Effector memory CD8-positive, alpha-beta T cell (primary cell): ENCODE measurements at places on chromosomes 5 and 9.

DNA sequence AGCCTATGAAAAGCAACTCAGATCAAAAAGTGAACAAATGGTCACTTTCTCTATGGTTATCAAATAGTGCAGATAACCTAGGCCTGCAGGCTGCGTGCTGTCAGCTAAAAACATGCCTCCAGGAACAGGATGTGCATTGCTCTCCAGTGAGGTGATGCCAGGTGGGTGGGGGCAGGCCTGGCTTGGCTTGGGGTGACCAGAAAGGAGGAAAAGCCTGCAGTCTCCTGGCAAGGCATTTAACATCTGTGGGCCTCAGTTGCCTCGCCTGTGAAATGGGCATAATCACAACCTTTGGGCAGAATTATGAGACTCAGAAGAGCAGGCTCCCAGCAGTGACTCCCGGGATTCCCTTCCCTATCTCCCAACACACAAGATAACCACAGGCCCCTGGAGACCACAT, 135.9 kb downstream of the COL23A1 start:
- H3K4me3 ChIP-seq: no peak overlapping the region
- peaks cover 35% of the 10 kb centered on the region for H3K27me3 ChIP-seq
- H3K36me3 ChIP-seq: no peaks in the 10 kb centered on the region
- no peak for DNase-seq

DNA sequence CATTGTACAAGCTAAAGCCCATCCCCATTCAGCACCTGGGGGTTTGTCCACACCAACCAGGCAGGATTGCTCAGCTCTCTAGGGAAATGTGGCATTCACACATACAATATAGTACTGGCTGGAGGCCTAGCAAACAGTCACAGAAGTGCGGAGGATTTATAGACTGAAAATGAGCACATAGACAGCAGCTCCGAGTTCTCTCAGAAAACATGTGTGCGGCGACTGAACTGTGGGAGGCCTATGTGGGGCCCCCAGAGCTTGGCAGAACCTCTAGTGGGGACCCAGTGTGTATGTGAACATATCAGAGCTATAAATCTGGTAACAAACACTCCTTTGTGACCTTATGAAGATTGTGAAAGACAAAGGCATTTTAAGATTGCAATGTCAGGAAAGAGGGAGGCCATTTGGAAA, 431.1 kb downstream of the DTWD2 start:
- no peak overlapping the region for H3K27ac ChIP-seq
- no peak for DNase-seq
- H3K4me1 ChIP-seq: no peaks in the 10 kb centered on the region
- no peaks in the 10 kb centered on the region for H3K27me3 ChIP-seq

GRCh38 chr5:127951791-127952190, 131.8 kb upstream of the SLC12A2 start:
- H3K27ac ChIP-seq: no peak overlapping the region
- H3K27me3 ChIP-seq: no peaks in the 10 kb centered on the region
- no peak for DNase-seq
- H3K4me3 ChIP-seq: no peak overlapping the region

- peaks cover 24% of the 10 kb centered on the region for H3K27me3 ChIP-seq
- no peak overlapping the region for H3K4me3 ChIP-seq
- H3K4me1 ChIP-seq: peaks cover 8% of the 10 kb centered on the region
- DNase-seq: no peak
These were observed 2.9 kb upstream of the RECK start for GRCh38 chr9:36033788-36034187.

- H3K27me3 ChIP-seq: no peaks in the 10 kb centered on the region
- no peaks in the 10 kb centered on the region for H3K4me1 ChIP-seq
- no peak for DNase-seq
- no peak overlapping the region for H3K27ac ChIP-seq
- H3K36me3 ChIP-seq: no peaks in the 10 kb centered on the region
These were observed 9.3 kb downstream of the FBN2 start for GRCh38 chr5:128528637-128529255.

DNA sequence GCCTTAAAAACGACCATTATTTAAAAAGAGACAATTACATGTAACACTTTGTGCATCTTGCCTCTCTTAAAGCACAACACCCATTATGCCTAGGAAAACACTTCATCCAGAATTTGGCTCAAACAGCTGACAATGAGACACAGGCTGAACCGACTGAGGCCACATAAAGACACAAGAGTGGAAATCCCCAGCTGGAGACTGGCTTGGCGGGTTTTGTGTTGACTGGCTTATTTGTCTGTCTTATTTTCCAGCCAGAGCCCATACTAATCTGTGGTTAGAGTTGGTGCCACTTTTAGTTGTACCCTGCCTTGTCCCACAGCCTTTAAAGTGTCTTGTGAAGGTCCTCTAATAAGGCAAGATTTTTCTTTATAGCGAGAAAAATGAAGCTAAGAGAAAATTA, 21.2 kb downstream of the TRIM14 start:
- H3K36me3 ChIP-seq: peaks cover 35% of the 10 kb centered on the region
- peaks cover 53% of the 10 kb centered on the region for H3K4me1 ChIP-seq
- DNase-seq: no peak
- H3K4me3 ChIP-seq: peak overlapping the region; percentile 20
- H3K27ac ChIP-seq: peak overlapping the region; percentile 82

DNA sequence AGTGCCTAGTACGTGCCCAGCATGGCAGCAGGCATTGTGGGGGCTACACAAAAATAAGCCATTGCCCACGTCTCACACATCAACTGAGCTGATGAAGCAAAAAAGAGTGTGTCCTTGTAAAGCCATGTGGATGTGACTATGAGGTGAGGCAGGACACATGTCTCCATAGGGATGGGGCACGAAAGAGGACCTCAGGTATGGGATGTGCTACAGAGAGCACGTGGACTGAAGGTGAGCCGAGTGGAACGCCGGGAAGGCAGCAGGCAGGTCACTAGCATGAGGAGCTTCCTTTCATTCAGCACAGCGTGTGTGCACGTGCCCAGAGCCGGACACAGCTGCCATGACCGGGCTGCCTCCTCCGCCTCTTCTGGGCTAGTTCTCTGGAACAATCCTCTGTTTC, 429.8 kb downstream of the SPOCK1 start:
- DNase-seq: no peak
- H3K27me3 ChIP-seq: no peaks in the 10 kb centered on the region
- H3K36me3 ChIP-seq: no peaks in the 10 kb centered on the region
- H3K4me1 ChIP-seq: no peaks in the 10 kb centered on the region
- H3K4me3 ChIP-seq: no peak overlapping the region
- H3K27ac ChIP-seq: no peak overlapping the region

- no peak overlapping the region for H3K27ac ChIP-seq
- no peak for DNase-seq
- H3K4me1 ChIP-seq: peaks cover 21% of the 10 kb centered on the region
- no peaks in the 10 kb centered on the region for H3K27me3 ChIP-seq
- H3K36me3 ChIP-seq: peaks cover 3% of the 10 kb centered on the region
These were observed 194.4 kb upstream of the PTGER4 start for GRCh38 chr5:40485021-40485998.

- H3K4me3 ChIP-seq: no peak overlapping the region
- no peaks in the 10 kb centered on the region for H3K36me3 ChIP-seq
- peaks cover 34% of the 10 kb centered on the region for H3K27me3 ChIP-seq
- no peak for DNase-seq
- H3K4me1 ChIP-seq: no peaks in the 10 kb centered on the region
These were observed 268.7 kb downstream of the AOPEP start for GRCh38 chr9:94995048-94995693.

GRCh38 chr9:18488886-18489285, 14.9 kb downstream of the ADAMTSL1 start:
- no peak overlapping the region for H3K27ac ChIP-seq
- H3K4me3 ChIP-seq: no peak overlapping the region
- no peaks in the 10 kb centered on the region for H3K27me3 ChIP-seq
- no peaks in the 10 kb centered on the region for H3K36me3 ChIP-seq

DNA sequence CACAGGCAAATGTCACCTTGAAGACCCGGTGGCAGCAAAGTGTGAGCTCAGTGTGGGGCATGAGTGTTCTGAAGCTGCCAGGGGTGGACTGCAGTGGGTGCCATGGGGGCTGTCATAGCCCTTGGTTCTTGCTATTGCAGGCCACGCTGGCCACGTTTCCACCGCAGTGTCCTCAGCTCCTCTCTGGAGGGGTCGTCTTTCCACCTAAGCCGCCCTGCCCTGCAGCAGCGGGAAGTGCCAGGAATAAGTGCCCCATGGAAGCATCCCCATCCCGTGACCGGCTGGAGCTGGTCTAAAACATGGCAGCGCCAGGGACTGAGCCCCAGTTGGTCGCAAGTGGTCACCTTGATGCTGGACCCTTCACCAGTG, 6.9 kb downstream of the OBP2B start:
- DNase-seq: no peak
- H3K27ac ChIP-seq: no peak overlapping the region
- no peak overlapping the region for H3K4me3 ChIP-seq

DNA sequence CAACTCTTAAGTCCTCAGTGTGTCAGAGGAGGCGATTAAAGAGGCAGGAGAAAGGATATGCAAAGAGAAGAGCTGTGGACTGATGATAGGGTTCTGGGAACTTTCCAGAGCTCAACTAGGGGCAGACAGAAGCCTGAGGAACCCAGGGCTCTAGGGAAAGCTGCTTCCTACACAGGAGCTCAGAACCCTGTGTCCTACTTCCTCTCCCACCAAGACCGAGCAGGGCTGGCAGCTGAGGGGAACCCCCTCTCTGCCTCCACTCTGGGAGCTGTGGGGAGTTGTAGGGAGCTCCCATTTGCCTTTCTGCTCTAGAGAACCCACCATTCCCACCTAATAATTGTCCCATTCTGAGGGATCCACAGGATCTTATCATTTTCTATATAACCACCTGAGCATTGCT, 674.3 kb downstream of the ACTL7B start:
- H3K4me1 ChIP-seq: no peaks in the 10 kb centered on the region
- no peaks in the 10 kb centered on the region for H3K27me3 ChIP-seq
- DNase-seq: no peak
- no peak overlapping the region for H3K27ac ChIP-seq
- no peaks in the 10 kb centered on the region for H3K36me3 ChIP-seq
- no peak overlapping the region for H3K4me3 ChIP-seq

DNA sequence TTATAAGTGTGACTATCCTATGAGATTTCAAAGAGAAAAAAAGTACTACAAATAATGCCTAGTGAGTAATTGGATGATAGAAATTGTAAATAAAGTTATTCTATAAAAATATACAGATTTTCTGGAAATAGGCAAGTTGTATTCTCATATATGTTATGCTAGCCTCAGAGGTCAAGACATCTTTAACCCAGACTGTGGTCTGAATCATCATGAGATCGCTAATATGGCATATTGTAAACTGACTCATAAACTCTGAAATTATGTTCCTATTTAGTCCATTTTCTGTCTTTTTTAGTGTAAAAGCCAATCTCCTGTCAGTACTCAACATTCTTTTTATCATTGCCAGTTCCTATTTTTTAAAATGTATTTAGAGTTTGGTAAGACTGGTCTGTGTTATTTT, 14.2 kb downstream of the LOX start:
- H3K4me3 ChIP-seq: no peak overlapping the region
- H3K4me1 ChIP-seq: no peaks in the 10 kb centered on the region
- H3K36me3 ChIP-seq: no peaks in the 10 kb centered on the region
- H3K27me3 ChIP-seq: no peaks in the 10 kb centered on the region
- no peak overlapping the region for H3K27ac ChIP-seq

- H3K4me1 ChIP-seq: no peaks in the 10 kb centered on the region
- H3K27ac ChIP-seq: no peak overlapping the region
- H3K4me3 ChIP-seq: no peak overlapping the region
- DNase-seq: no peak
- peaks cover 11% of the 10 kb centered on the region for H3K27me3 ChIP-seq
These were observed 186.2 kb downstream of the GLIS3 start for GRCh38 chr9:4113711-4114110.

DNA sequence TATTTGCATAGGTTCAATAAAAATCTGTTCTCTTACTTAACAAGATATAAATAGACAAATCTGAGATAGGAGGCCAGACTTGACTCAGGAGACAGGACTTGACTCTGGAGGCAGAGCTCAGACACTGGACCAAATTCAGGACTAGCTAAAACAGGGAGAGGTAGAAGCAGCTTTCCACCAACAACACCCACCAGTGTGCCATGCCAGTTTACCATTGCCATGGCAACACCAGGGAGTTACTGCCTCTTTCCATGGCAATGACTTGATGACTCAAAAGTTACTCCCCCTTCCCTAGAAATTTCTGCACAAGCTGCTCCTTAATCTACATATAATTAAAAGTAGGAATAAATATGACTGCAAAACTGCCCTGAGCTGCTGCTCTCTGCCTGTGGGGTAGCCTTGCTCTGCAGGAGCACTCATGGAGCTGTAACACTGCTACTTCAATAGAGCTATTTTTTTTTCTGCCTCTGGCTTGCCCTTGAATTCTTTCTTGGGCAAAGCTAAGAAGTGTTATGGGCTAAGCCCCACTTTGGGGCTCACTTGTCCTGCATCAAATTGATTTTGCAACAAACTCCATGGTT, 473.0 kb downstream of the PLK2 start:
- H3K27ac ChIP-seq: no peak overlapping the region
- no peaks in the 10 kb centered on the region for H3K27me3 ChIP-seq
- H3K4me1 ChIP-seq: no peaks in the 10 kb centered on the region
- H3K36me3 ChIP-seq: no peaks in the 10 kb centered on the region
- H3K4me3 ChIP-seq: no peak overlapping the region

DNA sequence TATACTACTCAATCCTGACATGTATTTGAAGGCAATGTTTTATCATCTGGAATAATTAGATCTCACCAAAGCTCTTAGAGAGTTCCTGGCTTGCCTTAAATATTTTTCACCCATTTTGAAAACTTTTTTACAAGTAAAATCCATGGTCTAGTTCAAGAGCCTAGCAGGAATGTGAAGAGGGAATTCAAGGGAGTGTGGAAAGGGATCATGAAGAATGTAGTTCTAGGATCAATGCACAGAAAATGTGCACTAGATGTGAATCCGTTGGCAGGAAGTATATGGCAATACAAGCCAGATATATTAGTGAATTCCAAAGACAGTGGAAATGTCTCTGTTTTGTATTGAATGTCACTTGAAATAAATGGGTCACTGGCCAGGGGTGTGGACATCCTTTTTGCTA, 167.9 kb upstream of the MOCS2 start:
- H3K27me3 ChIP-seq: no peaks in the 10 kb centered on the region
- H3K36me3 ChIP-seq: no peaks in the 10 kb centered on the region
- no peak overlapping the region for H3K4me3 ChIP-seq
- no peak for DNase-seq
- no peak overlapping the region for H3K27ac ChIP-seq
- no peaks in the 10 kb centered on the region for H3K4me1 ChIP-seq

DNA sequence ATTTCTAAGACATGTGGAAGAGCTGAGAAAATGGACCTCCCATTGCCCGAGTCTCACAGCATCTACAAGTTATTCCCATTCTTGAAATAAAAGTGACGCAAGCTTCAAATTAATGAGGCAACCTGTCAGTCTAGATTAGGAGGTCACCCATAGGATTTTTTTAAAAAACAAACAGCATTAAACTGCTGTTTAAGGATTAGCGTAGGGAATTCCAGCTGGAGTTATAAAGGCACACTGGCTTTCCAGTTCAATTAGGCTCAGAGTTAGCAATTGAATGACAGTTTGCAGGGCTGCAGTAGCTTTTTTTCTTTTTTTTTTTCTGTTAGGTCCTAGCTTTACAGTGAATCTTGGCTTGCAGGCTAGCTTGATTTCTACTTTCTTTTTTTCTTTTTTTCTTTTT, 16.2 kb downstream of the PRKACG start:
- DNase-seq: no peak
- peaks cover 3% of the 10 kb centered on the region for H3K4me1 ChIP-seq
- H3K27me3 ChIP-seq: peaks cover 21% of the 10 kb centered on the region
